ENCODE measurements at places on chromosomes 7 and 10. TPM values are rescaled to one million over a fixed set of nuclear protein-coding genes. Genes with fewer than 3 reads are reported as not detected.

- DNase-seq: no peak
Measured at GRCh38 chr7:127666602-127667001, 14.6 kb downstream of the SND1 start.

DNA sequence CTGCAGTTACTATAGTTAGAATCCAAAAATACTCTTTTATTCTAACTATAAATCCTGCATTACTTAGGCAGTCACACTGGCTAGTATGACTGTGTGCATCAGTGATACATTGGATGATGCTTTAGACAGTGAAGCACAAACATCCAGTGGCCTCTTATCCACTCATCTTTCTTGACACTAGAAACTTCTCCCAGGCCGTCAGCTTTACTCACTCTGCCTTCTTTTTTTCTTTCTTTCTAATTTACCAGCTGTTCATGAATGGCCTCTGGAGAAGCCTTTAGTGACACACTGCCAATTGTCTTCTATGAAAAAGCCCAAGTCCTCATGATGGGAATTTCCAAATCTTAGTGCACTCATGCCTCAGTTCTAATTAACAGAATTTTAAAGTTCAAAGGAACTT lies 26.2 kb upstream of the C10orf90 start:
- no peak for DNase-seq

GRCh38 chr10:17872191-17873091 lies 63.3 kb downstream of the MRC1 start:
- DNase-seq: no peak

DNA sequence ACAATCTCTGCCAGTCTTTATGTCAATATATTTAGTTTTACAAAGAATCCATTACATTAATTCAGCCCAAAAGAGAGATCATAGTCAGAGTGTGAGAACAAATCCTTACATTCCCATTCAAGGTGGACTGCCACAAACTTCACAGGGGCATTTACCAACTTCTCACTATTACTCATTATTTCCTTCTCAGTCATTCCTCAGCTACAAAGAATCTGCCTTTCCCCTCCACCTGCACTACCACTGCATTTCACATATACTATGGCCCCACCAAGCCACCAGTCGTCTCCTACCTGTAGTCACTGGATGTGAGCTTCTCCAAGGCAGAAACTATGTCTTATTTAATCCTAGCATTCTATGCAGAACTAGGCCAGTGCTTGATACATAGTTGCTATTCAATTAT lies 94.3 kb downstream of the USP6NL start:
- no peak for DNase-seq

DNA sequence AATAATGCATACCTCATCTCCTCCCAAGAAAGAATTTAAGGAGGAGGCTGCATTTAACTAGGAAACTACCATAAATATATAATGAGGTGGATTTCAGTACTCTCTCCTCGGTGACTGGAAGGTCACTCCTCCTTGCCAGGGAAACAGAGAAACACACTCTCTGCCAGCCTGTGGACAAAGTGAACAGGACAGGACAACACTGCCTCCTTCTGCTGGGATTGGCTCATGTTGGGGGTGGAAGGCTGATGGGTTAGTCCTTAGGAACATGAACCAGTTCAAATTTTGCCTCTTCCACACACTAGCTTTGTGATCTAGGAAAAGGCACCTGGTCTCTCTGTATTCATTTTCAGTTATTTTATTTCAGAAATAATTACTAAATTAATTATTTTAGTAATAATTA lies 50.6 kb upstream of the STEAP4 start:
- no peak for DNase-seq

DNA sequence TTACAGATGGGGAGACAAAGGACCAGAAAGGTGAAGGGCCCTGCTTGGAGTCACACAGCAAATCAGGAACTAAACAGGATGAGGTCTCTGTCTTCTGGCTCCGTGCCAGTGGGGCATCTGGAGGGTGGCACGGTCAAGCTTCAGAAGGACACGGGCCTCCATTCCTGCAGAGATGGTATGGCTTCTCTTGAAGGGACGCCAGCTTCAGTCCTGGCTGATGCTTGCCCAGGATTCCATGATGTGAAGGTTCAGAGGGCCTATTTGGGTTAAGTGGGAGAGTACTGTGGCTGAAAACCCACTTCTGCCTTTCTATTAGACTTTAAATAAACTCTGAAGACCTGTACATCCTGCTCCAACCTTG lies 6.1 kb downstream of the RAMP3 start:
- DNase-seq: no peak

DNA sequence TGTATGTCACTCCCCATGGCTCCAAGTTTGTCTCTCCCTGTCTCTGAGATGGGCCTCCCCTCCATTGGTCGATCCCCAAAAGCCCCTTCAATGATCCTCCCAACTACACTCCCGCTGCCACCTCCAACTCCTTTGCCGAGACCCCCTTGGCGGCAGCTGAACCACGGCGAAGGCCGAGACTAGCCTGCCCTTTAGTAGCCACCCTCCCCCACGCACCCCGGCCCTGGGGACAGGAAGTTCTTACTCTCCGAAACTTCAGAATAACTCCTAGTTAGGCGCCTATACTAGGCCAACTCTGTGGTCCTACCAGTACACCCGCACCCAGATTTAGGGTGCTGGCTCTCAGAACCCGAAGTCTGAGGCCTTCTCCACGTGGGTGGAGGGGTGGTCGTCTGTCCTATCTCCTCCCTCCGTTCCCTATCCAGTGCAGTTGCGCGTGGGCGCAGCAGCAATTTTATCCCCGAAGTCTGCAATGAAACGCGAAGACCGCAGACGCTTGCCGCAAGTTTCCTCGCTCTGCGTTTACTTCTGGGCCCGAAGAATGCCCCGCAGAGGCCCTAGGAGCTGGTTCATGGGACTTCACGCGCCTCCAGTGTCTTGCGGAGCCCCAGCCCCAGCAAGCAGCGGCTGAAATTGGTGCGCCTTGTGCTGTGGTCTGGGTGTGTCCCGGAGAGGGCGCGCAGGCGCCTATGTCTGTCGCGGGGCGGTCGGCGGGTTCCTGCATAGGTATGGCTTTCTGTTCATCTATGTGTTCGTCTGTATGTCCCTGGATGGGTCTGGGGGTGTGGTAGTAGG lies 82.6 kb upstream of the SLF2 start:
- DNase-seq: peak; percentile 85

- DNase-seq: no peak
Measured at GRCh38 chr7:85392789-85393188, 205.9 kb upstream of the SEMA3D start.

DNA sequence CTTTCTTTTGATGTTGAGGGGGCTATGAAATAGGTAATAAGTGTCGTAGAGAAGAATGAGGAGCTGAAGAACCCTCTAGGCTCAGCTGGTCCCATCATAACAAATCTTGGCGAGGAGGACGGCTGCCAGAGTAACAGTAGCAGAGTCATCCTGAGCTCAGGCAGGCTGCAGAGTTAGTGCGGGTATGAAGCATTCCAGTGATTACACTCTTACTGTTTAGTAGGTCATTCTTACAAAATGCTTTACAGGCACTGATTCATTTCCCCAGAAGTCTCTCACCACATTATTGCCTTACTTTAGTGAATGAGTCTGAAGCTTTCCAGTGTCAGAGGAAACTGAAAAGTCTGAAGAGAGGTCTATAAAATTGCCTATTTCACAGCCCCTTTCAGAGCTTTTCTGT lies 43.9 kb upstream of the GPR158 start:
- DNase-seq: no peak

DNA sequence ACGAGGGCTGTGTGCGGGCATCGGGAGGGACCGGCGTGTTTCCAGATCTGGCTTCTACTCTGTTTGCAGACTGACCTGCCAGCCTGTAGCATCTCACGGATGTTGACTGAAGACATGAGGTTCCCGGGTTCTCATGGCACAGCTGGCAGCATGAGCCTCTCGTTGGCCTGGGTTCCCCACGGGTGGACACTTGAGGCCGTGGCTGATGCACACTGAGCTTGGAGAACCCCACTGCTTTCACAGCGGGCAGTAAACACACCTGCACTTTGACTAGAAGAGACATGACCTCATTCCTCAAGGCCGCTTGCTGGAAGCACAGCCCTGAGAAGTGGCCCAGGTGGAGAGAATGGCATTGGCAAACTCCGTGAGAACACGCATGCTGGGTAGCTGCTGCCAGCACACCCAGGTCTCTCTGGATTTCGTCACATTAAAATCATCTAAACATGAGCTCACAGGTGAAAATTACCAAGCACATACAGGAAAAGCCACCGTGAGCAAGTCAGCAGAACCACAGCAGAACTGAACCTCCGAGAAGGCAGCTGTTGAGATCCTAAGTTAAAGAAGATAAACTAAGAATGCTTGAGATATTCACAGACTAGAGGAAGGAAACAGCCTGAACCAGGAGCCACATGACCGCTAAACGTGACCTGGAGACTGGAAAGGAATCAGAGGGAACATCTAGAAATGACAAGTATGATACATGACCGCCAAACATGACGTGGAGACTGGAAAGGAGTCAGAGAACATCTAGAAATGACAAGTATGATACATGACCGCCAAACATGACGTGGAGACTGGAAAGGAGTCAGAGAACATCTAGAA lies 32.5 kb downstream of the BNIP3 start:
- peak; percentile 60 for DNase-seq

GRCh38 chr7:101240226-101241014 lies 2.8 kb upstream of the CLDN15 start:
- DNase-seq: no peak

EPO gene
- not detected for total RNA-seq

AUTS2 gene
- total RNA-seq: 28.1 TPM

DNA sequence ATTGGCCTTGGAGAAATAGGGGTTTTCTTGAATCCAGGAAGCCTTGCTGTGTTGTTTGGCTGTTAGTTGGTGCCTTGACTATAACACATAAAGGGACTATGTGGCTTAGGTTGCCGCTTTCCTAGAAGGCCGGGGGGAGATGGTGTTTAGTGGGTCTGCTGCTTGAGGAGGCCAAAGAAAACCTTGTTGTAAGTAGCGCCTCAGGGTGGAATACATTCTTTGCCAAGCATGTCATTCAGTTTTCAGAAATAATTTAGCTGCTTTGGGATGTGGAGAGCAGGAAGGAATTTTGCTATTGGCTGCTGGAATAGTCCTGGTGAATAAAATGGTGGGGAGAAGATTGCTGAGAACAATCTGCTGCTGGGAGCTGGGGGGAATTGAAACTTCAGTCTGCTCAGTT lies 132.9 kb upstream of the WNT16 start:
- no peak for DNase-seq

DNA sequence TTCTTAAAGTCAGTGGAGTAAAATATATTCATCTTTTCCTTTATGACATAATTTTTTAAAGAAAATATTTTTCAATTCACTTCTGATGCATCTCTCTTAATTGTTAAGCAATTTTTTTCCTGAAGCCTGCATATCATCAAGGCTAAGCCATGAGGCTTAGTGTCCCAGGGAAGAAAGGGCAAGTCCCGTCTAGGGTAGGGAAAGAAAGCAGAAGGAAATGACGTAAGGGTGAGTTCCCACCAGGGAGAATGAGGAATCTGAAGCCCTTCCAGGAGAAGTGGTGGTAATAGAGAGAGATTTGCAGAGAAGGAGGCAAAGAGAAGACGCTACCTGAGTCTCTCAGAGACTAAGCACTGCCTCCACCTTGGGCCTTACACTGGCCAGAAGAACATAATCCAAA lies 96.8 kb upstream of the NFE2L3 start:
- DNase-seq: no peak

GRCh38 chr7:142722248-142722794 lies 27.0 kb upstream of the PRSS1 start:
- no peak for DNase-seq

DNA sequence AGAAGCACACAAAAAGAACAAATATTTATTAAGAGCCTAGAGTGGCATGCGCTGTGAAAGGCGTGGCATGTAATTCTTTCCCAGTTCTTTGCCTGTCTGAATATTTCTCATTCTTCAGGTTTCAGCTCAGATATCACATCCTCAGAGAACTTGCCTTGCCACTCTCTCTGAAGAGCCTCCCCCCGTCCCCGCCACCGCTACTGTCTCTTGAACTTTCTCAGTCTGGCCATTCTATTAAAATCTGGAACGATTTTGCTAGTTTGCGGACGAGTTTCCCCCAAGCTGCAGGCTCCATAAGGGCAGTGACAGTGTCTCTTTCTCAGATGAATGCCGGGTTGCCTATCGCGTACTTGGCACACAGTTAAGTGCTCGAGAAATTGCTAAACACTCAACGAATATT lies 787 bp upstream of the PLEKHA1 start:
- no peak for DNase-seq

DNA sequence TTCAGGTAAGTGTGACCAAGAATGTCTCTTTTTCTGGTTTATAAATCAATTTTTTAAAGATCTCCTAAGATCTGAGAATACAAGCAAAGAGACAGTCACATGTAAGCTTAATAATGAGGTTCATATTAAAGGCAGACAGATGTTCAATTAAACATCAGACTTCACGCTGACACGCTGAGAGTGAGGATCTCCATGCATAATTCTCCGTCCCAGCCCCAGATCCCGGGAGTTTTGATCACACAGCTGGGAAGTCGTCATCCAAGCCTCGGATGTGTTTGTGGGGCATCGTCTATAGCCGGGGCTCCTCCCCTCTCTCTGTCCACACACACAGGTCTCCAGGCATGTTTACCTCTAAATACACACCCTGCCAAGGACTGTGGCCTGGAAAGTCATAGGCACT lies 223.2 kb downstream of the PTPRN2 start:
- DNase-seq: peak; percentile 41

DNA sequence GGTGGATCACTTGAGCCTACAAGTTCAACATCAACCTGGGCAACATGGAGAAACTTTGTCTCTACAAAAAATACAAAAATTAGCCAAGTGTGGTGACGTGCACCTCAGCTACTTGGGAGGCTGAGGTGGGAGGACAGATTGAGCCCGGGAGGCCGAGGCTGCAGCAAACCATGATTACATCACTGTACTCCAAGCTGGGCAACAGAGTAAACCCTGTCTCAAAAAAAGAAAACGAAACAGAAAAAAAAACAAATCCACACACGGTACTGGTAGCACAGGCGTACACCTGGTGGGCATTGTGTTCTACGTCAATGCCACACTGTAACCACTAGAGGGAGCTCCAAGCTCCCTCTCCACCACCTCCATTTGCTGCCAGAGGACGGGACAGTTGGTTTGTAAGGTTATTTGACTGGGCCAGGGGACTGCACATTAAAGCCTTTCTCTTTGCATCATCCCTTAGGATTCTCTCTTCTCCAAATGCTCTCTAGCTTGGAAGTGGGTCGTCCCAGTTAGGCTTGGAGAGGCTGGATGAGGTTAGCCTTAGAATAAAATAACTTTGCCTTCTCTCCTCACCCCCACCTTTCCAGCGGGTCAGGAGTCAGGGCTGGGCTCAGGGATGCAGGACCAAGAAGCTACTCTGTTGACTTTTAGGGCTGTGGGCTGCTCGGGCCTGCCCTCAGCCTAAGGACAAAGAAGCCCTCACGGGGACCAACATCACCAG lies 130.8 kb downstream of the SORBS1 start:
- DNase-seq: no peak

ITGA8 gene
- 7.1 TPM for total RNA-seq

DNA sequence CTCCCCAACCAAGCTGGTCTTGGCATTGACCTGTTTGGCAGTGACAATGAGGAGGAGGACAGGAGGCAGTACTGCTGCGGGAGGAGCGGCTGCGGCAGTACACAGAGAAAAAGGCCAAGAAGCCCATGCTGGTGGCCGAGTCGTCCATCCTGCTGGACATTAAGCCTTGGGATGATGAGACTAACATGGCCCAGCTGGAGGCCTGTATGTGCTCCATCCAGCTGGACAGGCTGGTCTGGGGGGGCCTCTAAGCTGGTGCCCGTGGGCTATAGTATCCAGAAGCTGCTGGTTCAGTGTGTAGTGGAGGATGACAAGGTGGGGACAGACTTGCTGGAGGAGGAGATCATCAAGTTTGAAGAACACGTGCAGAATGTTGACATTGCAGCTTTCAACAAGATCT lies 39.1 kb upstream of the ZNF273 start:
- peak; percentile 28 for DNase-seq

GRCh38 chr10:70880077-70880534 lies 8.3 kb downstream of the PCBD1 start:
- no peak for DNase-seq

- peak; percentile 87 for DNase-seq
Measured at GRCh38 chr7:155576900-155577508, 30.6 kb upstream of the CNPY1 start.

Data from mesenteric fat pad (tissue), 1 donor.